ENCODE measurements at places on chromosomes 4 and X.
A peak's percentile ranks its signal among the peaks of the same experiment; 100 is the strongest.

GRCh38 chr4:26887143-26887542, 26.5 kb downstream of the STIM2 start:
- DNase-seq: no peak

DNA sequence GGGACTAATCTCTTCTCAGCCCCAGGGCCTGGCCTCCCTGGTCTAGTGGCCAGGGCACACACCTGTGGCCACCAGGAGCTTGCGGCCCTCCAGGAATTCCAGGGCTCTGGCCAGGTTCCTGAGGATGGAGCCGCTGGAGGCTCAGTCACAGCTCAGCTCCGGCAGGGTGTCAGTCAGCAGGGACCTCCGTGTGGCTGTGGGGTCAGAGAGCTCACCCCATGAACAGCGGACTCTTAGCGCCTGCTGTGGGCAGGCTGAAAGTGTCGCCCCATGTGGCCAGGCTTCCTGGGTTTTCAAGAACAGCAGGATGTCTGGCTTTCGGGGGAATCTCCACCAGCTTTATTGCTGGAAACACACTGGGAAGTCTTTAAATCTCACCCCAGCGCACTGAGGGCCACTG, 19.3 kb upstream of the SH3TC1 start:
- no peak for DNase-seq

- peak; percentile 7 for DNase-seq
Measured at GRCh38 chr4:22897520-22898108, 204.9 kb downstream of the GBA3 start.

- DNase-seq: no peak
Measured at GRCh38 chrX:114134465-114134864, 449.4 kb upstream of the HTR2C start.

DNA sequence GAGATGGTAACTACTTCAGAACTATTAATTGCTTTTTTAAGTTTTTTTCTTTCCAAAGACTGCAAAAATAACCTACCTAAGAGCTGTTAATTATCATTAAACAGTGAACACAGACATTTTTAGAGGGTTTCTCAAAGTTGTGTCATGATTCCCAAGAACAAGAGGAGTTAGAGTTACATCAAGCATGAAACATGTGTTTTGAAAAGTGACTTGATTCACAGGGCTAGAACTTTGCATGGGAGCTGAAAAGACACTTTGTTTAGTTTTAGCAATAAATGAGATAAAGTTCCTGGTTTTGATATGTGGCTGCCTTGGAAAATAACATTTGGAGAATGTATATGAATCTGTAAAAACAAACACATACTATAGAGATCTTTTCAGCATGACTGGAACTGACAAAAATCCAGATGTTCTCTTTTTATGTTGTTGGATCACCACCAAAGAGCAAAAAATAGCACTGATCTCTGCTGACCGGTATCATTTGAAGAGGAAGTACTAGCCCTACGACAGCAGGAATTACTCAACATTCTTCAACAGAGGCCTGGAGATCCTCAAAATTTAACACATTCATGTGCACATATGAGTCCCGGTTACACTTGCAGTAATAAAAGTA, 173.0 kb upstream of the PCDH18 start:
- DNase-seq: no peak

DNA sequence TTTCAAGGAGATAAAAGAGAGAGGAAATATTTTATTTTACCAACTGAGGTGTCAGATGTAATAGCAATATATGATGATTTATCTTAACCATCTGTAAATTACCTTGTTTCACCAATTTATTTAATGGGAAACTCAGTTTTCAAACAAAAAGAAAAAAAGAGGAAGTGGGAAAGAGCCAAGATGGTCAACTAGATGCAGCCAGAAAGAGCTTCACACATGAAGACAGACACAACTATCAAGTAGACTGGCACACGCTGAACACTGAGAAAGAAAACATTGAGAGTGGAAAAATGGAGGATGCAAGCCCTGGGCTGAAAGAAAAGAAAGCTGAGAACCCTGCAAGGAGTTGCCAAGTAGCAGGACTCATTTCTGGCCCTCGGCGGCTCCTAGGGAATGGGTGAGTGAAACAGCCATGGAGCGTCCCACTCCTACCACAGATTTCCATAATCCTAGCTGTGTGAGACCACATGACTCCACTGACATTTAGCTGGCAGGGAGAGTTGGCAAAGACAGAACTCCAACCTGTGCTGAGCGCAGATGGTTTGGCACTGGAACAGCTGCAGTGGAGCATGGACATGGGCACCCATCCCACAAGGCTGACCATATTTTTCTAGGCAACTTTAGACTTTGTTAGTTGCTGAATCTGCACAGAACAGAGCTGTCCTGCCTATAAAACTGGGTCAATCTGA, 409.3 kb downstream of the FAM47B start:
- DNase-seq: no peak

DNA sequence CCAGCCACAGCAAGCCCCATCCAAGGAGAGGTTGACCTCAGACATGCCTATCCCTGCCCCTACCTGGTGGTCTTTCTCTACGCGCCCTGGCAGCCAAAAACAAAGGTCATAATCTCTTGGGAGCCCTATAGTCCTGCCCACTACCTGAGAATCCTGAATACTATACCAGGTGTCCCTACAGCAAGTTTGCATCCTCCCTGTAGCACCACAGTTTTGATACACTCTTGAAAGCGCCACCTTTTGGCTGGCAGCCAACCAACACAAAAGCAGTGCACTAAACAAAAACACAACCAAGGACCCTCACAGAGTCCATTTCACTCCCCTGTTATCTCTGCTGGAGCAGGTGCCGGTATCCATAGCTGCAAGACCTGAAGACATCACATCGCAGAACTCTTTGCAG, 523.8 kb upstream of the CPEB2 start:
- no peak for DNase-seq

DNA sequence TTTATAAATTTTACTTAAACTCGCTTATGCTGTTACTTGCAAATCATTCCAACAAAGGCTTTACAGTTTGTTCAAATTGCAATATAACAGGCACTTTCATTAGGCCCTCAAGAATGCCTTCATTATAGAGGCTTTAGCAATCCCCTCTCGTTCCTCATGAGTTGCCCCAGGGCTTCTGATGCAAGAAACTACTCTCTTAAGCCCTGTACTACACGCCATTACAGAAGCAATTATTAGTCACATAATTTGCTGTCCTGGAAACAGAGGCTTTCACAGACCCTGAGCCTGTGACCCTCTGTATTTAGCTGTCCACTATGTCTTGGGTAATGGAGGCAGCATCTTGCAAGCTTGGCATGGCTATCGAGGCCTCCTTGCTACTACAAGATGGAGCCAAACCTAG, 965.9 kb upstream of the DIAPH2 start:
- DNase-seq: no peak

- no peak for DNase-seq
Measured at GRCh38 chrX:29468911-29469494, 746.4 kb upstream of the MAGEB2 start.

DNA sequence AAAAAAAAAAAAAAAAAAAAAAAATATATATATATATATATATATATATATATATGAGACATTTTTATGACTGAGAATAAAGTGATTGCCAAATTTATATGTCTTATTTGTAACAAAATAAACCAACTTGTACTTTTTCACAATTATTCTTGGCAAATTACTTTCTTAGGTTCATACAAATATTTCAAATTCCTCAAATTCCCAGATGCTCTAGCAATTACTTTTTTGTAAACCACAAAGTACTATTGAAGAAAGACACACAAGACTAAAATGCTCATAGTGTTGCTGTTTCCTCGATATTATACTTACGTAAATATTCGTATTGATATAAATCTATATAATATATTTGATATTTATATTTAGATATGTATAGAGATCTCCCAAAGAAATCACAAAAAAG, 390.0 kb downstream of the FAT4 start:
- DNase-seq: no peak

GRCh38 chr4:46249106-46249505, 125.3 kb upstream of the GABRG1 start:
- peak; percentile 25 for DNase-seq

DNA sequence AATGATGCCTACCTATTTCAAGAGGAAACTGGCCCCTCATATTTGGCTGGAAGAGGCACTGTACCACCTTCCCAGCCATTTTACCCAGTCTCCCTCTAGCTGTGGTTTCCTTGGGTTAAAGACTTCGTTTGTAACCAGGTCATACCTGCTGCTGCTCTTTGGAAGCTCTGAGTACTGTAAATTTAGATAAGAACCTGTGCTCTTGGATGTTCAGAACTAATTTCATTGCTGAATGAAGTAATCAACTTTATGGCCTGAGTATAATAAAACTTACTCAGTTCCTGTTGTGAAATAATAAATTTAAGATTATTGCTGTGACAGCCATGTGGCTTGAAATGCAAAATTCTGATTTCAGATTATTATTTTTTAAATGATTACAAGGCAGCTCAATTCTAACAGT, 12.2 kb downstream of the MTTP start:
- DNase-seq: no peak

GRCh38 chr4:153560908-153561307, 94.7 kb downstream of the TMEM131L start:
- DNase-seq: no peak

GRCh38 chr4:169741569-169741968, 16.2 kb downstream of the HPF1 start:
- no peak for DNase-seq

DNA sequence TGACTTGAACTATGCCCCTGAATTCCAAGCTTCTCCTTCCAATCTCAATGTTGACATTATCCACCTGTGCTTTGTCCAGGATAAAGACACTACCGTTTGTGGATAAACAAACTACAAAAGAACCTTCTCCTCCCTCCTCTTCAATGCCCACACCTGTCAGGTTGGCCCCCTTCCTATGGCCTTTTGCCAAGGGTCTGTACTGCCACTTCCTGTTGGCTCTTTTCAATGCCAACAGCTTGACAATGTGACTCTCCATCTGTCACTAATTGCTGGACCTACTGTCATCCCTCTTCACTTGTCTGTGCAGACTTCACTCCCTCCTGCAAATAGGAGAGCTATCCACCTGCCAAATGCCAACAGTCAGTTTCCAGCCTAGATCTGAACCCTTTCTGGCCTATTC, 35.8 kb upstream of the MID1 start:
- no peak for DNase-seq

DNA sequence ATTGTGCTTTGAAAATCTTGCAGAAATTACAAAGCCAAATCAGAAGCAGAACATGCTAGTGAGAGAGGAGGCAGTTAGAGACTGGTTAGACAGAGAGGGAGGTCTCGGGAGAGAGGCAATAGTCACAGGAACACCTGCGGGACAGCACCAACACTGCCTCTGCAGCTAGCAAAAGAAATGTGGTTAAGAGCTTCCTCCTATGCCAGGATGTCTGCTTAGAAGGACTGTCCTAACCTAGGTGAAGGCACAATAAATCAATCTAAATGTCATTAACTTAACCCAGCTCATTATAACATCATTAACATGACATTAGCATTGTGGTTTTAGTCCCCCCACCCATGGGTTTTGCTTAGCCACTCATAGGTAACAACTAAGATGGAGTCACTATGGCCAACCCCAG, 726.7 kb downstream of the PCDH18 start:
- DNase-seq: no peak

GRCh38 chrX:101460669-101461068, 24.6 kb upstream of the ARMCX4 start:
- no peak for DNase-seq

- no peak for DNase-seq
Measured at GRCh38 chrX:115894087-115894486, 276.5 kb upstream of the AGTR2 start.

- DNase-seq: no peak
Measured at GRCh38 chr4:108637856-108638255, 12.5 kb upstream of the OSTC start.

DNA sequence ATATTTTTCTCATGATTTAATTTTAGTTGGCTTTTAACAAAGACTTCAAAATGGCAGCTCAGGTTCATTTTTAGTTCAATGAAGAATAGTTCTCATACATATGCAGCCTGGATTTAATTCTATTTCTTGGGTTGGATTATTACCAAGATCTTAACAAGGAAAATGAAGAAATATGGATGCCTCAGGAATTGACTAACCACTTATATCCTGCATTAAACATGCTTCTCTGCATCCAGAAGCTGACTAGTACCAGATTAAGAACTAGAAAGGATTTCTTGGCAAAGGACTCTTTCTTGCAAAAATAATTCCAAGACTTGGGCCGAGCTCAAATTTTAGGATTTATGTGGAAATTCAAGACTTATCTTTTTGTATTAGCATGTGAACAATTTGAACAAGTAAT, 5.6 kb upstream of the KLHL2 start:
- peak; percentile 92 for DNase-seq

DNA sequence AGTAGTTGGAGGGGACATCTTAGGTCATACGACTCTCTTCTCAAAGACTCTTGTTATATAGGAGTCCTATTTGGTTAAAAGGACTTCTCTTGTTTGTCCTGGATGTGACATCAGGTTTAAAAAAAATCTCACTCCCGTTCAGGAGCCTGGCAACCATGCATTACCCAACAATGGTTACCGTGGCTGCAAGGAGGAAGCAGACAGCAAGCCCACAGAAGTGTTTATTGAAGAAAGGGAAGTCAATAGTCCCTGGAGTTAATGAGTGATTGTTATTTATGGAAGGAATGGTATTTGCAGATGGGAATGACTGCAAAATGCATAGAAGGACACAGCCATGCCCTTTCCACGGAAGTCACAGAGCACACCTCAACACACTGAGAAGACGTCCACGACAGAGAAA, 75.9 kb upstream of the ENPP6 start:
- no peak for DNase-seq

DNA sequence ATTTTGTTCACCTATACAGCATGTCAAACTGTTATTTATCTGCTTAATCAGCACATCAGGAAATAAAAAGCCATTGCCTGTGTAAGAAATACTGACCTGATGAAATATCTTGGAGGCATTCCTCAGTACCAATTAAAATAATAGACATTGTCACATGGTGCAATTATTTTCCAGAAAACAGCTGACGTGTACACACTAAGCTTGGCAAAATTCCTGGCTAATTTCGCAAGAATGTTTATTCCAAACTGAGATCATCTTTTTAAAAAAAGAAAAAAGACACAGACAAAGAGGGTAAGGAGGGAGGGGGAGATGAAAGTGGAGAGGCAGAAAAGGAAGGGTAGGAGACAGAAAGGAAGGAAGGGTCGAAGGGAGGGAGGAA, 61.9 kb upstream of the NFKB1 start:
- DNase-seq: peak; percentile 93

DNA sequence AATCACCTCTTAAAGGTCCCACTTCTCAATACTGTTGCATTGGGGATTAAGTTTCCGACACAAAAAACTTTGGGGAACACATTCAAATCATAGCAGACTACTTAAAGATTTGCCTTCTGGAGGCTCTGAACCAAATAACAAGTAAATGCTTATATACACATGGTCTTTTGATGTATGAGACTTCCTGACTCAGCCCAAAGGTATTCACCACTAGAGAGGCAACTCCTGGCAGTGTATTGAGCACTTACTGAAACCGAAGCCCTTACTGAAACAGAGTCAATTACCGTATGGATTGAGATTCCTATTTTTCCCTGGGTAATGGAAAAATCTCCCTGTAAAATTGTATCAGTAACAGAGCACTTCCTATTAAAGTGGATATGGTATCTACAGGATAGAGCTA, 45.4 kb downstream of the ZCCHC13 start:
- peak; percentile 34 for DNase-seq

- DNase-seq: no peak
Measured at GRCh38 chr4:41939016-41939626, 3.9 kb downstream of the TMEM33 start.

GRCh38 chr4:77172336-77172735, 15.3 kb downstream of the CCNG2 start:
- peak; percentile 22 for DNase-seq

GRCh38 chr4:147550626-147551246, 66.5 kb upstream of the TMEM184C start:
- peak; percentile 77 for DNase-seq
